Hematopoietic multipotent progenitor cell treated with erythropoietin and hydrocortisone succinate and interleukin-3 and kit ligand, for 17 days (in vitro differentiated cells): ENCODE measurements at places on chromosomes 5 and 9.

GRCh38 chr9:34370970-34371880 is 5.5 kb downstream of the MYORG start:
- DNase-seq: no peak

DNA sequence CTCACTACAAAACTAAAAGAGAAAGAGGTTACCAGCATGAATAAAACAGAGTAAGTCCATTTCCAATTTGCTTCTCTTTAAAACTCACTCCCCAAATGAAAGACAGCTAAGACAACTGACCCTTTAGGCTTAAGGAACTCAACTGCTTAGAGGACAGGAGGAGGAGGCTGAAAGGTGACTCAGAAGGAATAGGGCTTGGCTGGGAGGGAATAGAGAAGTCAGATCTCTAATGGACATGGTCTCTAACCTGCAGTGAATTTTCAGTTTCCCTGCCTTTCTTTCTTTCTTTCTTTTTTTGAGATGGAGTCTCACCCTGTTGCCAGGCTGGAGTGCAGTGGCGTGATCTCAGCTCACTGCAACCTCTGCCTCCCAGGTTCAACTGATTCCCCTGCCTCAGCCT is 261.8 kb upstream of the CLINT1 start:
- no peak for DNase-seq

DNA sequence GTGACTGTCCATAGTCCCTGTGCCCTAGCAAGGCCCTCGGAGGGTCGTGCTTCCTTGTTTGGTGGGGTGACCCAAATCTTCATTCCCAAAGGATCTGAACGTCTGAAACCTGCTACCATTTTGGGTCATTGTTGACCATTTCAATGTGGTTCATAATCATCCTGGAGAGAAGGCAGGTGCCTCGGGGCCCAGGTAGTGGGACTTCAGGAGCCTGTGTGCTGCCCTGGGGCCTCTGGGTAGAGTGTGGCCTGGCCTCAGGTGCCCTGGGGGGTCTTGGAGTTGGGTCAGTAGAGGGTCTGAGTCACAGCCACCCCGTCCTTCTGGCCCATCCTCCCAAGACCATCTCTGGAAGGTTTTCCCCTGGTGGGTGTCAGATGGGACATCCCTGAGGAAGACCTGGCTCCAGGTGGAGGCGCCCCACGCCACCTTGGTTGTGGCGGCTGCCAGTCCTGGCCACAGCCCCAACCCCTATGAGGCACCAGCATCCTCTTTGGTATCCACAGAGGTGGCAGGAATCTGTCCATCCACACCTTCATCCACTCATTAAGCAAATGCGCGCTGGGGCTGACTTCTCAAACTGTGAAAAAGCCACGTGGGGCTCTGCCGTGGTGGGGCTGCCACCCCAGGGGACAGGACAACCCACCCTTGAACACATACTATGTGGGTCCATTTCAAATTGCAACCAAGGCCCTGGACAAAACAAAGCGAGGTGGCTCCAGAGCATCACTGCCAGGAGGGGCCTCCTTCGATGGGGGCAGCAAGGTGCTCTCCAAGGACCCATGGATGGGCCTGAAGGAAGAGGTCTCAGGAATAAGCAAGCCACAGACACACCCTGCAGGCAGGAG is 41.6 kb upstream of the FCN1 start:
- no peak for DNase-seq

DNA sequence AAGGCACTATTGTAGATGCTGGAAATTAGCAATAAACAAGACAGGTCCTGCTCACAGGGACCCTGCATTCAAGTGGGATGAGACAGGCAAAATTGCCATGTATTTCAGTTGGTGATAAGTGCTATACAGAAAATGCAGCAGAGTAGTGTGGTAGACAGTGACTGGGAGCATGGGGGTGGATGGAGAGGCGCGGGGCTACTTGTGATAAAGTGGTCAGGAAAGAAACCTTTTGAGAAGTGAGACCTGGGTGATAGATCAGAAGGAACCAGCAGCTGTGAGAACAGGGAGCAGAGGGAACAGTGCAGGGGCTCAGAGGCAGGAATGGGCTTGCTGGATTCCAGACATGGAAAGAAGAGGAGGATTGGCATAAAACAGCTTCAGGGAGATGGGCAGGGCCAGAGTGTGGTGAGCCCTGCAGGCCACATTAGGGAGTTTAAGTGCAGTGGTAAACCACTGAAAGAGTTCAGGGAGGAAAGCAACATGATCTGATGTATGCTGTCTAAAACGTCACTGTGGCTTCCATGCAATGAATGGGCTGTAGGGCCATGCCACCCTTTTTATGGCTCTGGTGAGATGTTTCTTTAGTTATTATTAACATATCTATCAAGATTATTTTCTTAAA is 7.3 kb downstream of the CRHBP start:
- no peak for DNase-seq

DNA sequence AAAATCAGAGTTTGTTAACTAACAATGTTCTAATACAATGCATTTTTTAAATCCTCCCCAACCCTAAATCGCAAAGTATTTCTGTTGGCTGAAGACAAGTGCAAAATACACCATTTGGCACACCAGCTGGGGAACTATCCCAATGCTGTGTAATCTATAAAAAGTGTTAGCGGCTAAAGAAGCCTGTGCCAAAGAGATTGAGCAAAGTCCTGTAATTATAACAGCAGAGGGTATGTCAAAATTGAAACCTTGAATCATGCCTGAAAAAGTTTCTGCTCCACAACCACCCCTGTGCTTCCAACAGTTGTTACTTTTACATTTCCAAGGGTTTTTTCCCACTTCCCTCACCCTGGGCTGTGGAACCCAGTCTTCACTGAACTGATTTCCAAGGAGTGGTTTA is 83.1 kb upstream of the PLPP6 start:
- DNase-seq: no peak

GRCh38 chr9:37383393-37383792 is 39.1 kb upstream of the GRHPR start:
- no peak for DNase-seq

GRCh38 chr5:128962211-128962610 is 3.1 kb upstream of the SLC27A6 start:
- no peak for DNase-seq

DNA sequence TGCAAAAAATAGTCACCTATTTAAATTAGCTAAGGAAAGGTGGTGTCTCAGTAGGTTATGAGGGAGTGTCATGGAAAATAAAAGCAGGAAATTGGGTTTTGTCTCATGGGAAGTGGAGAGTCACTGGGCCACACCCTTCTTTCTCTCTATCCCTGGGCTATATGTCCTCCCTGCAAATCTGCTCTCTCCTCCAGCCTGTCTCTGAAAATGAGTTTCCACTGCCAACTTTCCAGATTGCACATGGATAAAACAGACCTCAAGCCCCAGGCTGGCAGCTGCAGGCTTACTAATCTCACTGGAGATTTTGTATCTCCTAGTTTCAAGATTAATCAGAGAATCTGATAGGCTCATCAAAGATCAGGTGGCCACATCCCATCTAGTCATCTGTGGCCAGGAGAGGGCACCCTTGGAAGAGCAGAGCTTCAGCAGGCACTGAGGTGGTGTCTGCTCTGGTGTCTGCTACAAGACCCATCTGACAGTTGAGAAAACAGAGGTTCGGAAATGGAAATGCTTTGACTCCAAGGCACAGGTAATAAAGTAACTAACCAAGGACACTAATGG is 178.9 kb downstream of the MSX2 start:
- no peak for DNase-seq

DNA sequence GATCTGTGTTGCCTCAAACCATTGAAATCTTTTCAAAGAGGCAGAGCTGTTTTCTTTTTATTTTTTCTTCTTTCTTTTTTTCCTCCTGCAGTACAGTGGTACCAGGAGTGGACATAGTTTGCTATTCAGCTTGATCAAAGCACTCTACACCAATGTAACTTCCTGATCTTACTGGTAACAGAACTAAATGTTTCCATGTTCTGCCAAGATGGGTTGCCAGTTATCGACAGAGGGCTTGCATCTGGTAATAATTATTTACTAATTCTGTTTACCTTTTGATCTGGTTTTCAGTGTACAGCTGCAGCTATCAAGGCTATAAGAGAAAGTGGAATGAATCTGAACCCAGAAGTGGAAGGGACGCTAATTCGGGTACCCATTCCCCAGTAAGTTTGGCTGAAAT is 26.8 kb downstream of the MRRF start:
- no peak for DNase-seq

GRCh38 chr5:167902298-167902697 is 389.1 kb upstream of the WWC1 start:
- no peak for DNase-seq

DNA sequence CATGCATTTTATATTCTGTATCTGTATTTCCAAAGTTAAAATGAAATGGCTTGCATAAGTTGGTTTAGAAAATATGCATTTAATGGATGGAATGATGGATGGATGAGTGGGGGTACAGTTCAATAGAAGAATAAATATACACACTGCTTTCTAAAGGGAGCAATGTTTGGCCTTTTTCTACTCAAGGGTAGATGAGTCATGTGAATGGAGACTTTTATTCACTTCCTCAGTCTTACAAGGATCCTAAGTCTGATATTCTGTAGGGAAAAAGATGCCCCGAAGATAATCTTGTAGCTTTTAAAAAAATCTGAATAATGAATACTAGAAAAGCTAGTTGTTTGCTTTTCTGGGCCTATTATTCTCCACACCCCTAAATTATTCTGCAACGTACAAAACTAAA is 2112.1 kb downstream of the MAT2B start:
- DNase-seq: no peak
